ENCODE measurements at places on chromosomes 7 and 10.
A peak's percentile ranks its signal among the peaks of the same experiment; 100 is the strongest.

GRCh38 chr10:4456279-4456678 lies 369.7 kb upstream of the AKR1E2 start:
- no peak for DNase-seq

DNA sequence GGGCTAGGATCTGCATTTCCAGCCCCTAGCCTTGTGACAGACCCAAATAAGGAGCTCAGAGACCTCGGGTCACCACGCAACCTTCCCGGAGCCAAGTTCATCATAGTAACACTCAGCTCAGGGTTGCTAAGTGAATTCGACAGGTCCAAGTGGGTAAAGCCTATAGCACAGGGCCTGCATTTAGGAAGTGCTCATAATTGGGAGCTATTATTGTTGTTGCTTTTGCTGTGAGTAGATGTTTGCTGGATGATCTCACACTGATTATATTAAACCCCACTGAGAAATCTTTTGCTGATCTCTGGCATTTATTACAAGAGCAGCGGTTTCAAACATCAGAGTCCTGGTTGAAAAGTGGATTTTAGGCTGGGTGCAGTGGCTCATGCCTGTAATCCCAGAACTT lies 20.3 kb upstream of the SAR1A start:
- no peak for DNase-seq

- DNase-seq: no peak
Measured at GRCh38 chr10:79133416-79133815, 64.7 kb downstream of the ZMIZ1 start.

DNA sequence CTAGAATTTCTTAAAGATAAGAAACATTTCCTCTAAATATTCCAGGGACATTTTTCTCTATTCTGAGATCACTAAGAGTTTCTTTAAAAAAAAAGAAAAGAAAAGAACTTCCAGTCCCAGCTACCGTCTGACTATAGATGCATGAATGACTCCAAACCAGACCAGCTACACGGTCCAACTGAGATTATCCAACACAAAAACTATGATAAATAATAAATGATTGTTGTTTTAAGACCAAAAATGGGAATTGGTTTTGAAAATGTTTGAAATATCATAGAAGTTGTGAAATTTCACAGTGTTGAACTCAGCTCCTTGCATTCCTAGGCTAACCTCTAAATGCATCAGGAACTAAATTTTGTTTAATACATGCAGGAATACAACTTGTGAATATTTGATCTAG lies 1619.6 kb upstream of the LRRTM3 start:
- no peak for DNase-seq

GRCh38 chr10:1377740-1378397 lies 321.7 kb downstream of the WDR37 start:
- no peak for DNase-seq

- no peak for DNase-seq
Measured at GRCh38 chr7:66886152-66886551, 34.9 kb upstream of the TMEM248 start.

DNA sequence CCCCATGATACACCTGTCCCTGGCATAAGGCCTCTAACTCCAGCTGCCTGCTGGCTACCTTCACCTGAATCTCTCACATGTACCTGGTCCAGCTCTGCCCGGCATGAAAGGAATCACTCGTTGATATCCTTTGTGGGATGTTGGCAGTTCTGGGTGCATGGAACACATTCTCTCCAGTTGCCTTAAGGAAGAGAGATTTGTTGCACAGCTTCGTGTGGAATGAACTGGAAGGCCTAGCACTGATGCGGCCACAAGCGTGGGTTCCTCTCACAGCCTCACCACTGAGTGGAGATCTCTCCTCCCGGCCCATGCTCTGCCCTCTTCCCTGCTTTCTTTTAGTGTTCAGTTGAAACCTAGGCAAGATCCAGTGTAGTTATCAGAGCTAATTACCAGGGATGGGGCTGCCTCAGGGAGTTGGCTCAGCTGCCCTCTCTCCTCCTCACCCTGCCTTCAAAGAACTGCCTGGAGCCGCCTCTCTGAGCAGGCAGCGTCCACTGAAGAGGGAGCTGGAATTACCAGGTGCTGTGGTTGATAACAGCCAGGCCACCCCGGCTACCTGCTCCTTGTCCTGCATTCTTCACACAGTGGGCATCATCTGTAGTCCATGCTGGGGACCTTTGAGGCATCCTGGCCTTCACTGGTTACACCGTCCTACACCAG lies 194.3 kb downstream of the CCDC3 start:
- no peak for DNase-seq

DNA sequence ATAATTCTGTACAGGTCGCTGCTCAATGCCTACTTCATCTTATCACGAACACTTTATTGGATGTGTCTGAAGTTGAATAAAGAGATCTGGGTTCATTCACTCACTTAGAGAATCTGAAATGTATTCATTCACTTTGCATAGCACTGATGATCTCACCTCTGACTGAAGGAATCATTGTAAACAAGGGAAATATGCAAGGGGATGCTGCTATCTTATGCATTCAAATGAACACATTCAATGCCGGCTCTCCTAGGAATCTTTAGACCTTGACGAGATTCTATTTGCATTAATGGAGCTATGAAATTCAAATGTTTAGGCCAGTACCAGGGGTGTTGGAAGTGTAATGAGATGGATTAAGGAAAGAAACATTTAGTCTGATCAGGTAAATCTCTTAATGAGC lies 200.6 kb upstream of the COBL start:
- no peak for DNase-seq

DNA sequence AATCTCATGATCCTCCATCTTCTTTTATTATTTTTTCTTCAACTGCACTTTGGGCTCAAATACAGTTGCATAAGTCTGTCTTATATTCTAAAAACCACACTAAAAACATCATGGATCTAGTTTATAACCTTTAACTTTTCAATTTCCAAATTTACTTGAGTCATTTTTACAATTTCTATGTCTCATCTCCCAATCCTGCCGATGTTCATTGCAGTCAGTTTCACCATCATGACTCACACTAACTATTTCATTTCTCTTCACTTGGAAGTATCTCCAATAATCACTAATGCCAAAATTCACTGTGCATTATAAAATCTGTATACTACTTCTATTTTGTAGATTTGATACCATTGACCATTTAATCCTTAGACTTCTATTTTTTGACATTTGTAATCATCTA lies 806.9 kb upstream of the SORCS1 start:
- no peak for DNase-seq

- DNase-seq: no peak
Measured at GRCh38 chr10:6140141-6140841, 51.5 kb downstream of the RBM17 start.

- peak; percentile 27 for DNase-seq
Measured at GRCh38 chr7:35758421-35758820, 42.4 kb upstream of the SEPTIN7 start.

DNA sequence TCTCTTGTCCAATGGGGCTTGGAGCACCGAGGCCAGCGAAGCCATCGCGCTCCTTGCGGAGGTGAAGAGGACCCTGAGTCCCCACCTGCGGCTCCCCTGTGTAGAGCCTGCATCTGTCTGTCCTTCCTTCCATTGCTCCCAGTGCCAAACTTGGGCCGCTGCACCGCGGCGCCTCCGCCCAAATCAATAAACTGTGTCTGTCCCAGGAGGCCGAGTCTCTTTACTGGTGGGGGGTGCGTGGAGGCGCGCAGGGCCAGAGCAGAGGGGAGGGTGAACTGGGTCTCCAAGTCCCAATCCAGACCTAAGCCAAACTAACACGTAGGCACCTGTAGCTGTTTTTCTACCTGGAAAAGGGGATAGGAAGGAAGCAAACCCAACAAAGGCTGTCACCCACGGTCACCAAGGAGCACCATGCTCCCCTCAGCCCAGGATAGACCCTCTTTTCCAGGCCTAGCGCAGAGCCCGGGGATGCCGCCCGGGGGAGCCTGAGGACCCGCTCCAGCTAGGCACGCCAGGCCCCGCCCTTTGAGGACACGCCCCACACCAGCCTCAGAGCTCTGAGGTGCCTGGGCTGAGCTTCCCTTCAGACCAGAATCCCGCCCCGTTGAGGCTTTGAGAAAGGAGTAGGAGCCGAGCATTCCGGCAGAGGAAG lies 1.2 kb upstream of the CHAT start:
- DNase-seq: peak; percentile 69

DNA sequence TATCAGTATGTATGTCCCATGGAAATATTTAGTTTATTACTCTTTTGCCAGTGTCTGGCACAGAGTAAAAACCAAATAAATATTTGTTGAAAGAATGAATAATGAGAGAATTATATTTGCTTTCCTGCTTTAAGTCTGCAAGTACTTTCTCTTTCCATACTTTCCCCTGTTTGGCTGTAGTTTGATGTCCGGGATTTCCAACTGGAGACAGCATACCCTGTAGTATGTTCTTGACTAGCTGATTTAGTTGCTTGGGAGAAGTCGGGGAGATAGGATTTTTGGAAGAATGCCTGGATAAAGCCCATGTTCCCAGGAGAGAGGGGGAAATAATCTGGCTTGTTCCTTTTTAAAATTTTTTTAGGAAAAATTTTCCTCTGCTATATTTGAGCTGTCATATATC lies 516.1 kb downstream of the CCSER2 start:
- no peak for DNase-seq

GRCh38 chr10:26269754-26270153 lies 53.2 kb downstream of the GAD2 start:
- no peak for DNase-seq

GRCh38 chr7:101635484-101635883 lies 6.4 kb upstream of the MYL10 start:
- no peak for DNase-seq

GRCh38 chr7:146764458-146764857 lies 647.9 kb downstream of the CNTNAP2 start:
- no peak for DNase-seq

GRCh38 chr10:14736600-14737081 lies 38.1 kb downstream of the FAM107B start:
- DNase-seq: no peak

GRCh38 chr7:39910108-39910869 lies 39.8 kb upstream of the CDK13 start:
- DNase-seq: no peak

GRCh38 chr10:71434760-71435394 lies 38.2 kb downstream of the CDH23 start:
- no peak for DNase-seq

DNA sequence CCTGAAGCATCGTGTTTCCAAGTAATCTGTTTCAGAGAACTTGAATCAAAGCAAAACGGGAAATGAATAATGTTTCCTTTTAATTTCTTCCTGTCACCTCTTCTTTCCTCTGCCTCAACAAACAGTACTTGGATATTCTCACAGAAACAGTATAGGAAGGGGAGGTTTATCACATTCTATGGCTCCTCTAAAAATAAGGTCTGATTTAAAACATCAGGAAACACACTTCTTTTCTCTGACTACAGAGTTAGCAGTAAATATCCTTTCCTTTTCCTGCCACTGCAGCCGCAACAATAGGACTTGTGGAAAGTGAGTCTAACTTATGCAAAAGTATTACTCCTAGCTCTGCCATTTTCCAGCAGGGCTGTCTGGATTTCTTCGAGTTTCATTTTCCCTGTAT lies 62.3 kb downstream of the CH25H start:
- no peak for DNase-seq

DNA sequence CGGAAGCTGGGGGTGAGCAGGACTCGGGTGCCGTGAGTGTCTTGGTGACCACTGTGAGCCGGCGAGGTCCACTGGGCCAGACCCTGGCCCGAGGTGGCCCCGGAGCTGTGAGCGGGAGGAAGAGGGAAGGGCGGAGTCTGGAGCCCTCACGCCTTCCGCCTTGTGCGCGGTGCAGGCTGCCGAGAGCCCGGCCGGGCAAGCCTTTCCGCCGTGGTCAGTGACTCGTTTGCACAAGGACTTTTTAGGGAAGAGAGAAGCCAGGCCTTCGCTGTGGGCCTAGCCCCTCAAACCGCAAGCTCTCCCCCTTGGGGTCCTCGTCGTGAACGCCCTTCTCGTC lies 40.9 kb upstream of the ZNF32 start:
- DNase-seq: peak; percentile 46

DNA sequence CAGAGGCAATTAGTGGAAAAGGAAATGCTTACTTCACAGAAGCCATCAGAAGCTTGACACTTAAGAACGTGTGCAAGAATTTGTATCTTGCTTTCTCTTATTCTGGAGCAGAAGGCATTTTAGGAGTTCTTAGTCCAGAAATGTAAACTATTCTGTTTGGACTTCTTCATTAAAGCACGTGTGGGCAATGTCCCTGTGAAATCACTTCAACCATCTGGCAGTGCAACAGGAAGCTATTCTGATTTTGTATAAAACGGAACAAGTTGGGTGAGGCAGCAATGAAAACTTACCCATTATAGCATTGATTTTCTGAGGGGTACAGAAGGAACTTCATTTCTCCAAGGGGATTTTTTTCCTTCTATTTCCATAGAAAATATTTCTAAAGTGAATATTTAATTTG lies 21.3 kb upstream of the ARHGAP21 start:
- DNase-seq: no peak

GRCh38 chr10:15943426-15943825 lies 83.1 kb upstream of the MINDY3 start:
- DNase-seq: no peak

DNA sequence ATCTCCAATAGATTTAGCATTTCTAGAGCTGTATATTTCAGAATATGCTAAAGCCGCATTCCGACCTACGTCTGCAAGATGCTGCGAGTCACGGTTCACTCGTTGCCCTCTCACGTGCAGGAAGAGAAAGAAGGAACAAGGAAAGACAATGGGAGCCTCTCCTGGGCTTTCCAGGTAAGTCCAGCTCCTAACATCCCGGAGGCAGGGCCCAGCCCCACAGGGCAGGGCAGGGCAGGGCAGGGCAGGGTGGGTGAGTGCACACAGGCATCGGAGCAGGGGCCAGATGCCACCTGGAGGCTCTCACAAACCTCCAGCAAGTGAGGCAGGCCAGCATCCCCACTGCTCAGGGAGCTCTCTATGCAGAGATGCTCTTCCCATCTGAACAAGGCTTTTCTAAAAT lies 50.8 kb downstream of the VOPP1 start:
- no peak for DNase-seq

DNA sequence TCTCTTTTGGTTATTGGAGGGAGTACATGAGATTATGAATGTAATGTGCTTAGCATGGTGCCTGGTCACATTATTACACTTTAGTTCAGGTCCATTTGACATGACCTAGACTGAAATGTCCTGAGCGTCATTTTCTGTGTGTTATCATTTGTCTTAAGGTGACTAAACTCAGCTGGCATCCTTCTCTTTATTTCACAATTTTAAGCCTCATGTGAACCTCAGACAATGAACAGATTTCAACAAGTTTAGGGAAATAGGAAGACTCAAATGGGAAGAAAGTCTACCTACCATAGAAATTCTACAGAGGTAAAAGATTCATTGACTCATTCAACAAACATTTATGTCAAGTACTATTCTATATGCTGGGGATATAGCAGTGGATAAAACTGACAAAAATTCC lies 70.2 kb upstream of the EXOC6 start:
- no peak for DNase-seq

GRCh38 chr7:114901771-114902170 lies 20.1 kb upstream of the MDFIC start:
- no peak for DNase-seq

Data from K562 (cell line).